ENCODE measurements at places on chromosomes 2 and 18.

- DNase-seq = no peak
Observed at GRCh38 chr2:152718909-152719645, 657 bp downstream of the ARL6IP6 start.

DNA sequence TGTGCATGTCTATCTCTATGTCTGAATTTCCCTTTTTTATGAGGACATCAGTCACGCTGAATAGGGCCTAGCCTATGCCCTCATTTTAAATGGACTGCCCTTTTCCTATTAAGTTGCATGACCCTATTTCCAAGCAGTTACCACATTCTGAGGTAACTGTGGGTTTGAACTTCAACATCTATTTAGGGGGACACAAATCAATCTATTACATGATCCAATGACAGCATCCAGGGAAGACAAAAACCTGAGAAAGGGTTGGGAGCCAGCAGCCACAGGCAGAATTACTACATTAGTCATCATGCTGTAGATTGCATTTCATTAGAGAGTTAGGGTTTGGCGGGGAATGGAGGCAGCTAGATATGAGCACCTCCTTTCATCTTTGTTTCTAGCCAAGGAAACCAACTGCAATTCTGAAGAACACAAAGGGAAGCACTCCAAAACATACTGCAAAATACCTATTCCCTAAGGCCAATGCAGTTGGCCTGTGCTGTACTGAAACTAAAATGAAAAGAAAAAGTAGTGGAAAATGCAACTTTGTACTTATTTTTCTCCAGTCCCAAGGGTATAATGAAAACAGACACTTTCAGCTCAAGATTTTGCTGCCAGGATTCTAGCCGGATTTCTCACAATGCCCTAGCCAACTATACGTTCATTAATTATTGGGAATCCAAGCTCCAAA is 40.4 kb upstream of the C1D start:
- DNase-seq = no peak

DNA sequence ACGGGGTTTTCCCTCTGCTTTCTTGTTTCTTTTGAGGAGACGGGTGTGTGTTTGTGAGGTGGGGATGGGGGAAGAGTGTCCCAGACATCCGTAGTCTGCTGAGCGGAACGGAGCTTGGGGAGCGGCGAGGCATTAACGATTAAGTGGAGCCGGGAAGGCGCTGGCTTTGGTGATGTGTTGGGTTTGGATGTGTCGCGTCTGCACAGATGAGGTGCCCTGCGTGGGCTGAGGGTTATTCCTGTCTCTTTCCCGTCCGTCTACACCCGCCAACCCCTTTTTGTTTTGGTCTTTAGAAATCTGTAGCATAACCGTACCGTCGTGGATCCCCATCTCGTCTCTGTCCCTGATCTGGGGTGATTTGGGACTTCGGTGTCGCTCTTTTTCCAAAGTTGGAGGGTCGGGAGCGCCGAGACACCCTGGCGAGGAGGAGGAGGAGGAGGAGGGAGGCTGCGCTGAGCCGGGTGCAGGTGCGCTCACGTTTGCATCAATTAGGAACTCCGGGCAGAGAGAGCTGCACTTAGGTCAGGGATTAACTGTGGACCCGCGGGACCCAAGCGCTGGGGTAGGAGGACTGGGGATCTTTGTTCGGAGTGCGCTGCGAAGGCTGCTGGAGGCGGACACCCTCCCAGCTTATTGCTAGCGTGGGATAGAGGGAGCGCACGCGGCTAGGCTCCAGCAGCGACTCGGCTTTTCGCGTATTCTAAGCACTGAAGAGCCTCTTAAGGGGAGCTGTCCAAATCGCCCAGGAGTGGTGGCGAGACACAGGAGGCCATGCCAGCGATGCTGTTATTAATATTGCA is 720.3 kb downstream of the DPP10 start:
- no peak for DNase-seq

DNA sequence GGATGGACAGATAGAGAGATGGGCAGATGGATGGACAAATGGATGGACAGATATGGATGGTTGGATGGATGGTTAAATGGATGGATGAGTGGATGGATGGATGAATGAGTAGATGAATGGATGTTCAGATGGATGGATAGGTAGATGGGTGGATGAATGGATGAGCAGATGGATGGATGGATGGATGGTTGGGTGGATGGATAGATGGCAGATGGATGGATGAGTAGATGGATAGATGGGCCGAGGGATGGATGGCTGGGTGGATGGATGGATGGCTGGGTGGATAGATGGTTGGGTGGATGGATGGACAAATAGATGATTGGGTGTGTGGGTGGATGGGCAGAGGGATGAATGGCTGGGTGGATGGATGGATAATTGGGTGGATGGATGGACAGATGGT is 98.9 kb upstream of the OTOS start:
- DNase-seq = no peak

DNA sequence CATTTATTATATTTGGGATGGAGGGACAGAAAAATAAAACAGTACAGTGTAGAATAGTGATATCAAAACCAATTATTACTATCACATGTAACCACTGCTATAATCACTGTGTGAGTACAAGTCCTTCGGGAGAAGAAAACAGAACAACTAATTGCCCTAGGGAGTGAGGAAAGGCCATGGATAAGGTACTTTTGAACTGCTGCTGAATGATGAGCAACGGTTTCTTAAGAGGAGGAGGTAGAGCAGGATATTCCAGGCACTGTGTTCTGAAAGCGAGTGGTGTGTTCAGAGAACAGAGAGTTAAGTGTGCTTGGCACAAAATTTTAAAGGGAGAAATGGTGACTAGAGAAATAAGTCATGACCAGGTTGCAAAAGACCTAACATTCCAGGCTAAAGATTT is 134.2 kb downstream of the CALCRL start:
- DNase-seq = no peak

- peak; percentile 30 for DNase-seq
Observed at GRCh38 chr2:69741575-69742321, at the start of gene ANXA4. TSS of gene ANXA4 (plus strand) at chr2:69742134. CDS start at chr2:69781566, 39,432 bp downstream.

DNA sequence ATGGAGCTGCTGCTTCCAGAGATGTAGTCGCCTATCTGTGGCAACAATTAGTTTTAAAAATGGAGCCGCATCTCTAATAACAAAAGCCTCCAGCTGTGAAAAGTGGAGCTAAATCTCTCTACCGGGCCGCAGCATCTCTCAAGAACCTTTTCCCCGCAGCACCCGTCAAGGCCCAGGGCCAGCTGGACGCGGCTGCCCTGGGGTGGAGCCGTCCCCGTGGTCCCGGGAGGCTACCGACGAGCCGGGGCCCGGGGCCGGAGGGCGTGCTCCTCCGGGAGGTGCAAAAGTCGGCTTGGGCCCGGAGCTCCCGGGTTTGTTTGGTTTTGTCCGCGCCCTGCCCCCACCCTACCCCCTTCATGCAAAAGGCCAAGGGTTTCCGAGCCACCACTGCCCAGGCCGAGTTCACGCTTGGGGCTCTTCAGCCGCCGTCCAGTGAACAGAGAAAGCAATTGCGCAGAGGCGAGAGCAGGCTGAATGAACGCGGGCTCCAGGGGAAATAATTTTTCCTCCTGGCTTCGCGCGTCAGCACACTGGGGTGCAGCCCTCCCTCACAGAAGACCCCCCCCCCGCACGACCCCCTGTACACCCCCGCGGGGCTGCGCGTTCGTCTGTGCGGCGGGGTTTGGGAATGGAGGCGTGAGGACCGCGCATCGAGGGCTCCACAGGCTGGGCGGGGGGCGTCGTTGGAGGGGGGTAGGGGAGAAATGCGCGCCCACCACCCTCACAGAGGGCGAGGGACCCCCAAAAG is 557 bp upstream of the GREB1L start:
- DNase-seq = no peak

- DNase-seq = no peak
Observed at GRCh38 chr2:33375054-33375453, 101.4 kb upstream of the RASGRP3 start.

DNA sequence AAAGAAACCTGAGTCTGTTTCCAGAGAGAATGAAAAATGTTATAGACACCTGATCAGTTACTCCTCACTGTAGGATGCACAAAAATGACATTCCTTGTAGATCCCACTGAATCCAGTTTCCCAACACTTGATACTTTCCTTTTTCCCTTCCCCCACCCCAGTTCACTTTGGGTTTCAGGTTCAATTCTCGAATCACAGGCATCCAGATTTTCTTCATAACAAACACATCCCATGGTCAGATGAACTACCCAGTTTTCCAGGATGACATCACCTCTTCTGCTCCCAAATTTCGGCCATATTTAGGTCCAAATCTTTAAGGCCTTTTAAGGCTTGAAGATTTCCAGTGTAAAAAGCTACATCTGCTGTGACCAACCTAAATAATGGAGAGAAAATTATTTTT is 51.5 kb downstream of the UGP2 start:
- no peak for DNase-seq

- DNase-seq = no peak
Observed at GRCh38 chr2:202608142-202608852, 26.5 kb upstream of the FAM117B start.

- DNase-seq = no peak
Observed at GRCh38 chr18:58662118-58662517, 9.1 kb upstream of the MALT1 start.

DNA sequence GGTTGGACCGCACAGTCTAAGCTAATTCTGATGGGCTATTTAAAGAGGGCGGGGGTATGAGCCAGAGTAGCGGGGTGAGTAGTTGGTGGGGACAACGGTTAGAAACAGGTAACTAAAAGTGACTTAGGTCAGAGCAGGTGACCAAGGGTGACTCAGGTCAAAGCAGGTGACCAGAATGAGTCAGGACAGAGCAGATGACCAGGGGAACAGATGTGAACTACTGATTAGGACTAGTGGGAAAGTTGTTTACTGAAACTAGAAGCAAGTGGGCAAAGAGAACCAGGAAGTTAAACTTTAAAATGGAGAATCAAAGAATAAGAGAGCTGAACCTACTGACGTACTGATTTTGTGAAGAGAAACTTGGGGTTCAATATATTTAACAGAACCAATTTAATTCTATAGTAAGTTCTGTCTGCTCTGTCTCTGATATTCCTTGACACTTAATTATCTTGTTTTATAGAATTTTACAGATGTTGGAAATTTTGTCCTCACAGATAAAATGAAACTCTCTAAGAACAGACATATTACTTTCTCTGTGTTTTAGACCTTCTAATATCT is 7.8 kb upstream of the LRRTM1 start:
- DNase-seq = no peak

DNA sequence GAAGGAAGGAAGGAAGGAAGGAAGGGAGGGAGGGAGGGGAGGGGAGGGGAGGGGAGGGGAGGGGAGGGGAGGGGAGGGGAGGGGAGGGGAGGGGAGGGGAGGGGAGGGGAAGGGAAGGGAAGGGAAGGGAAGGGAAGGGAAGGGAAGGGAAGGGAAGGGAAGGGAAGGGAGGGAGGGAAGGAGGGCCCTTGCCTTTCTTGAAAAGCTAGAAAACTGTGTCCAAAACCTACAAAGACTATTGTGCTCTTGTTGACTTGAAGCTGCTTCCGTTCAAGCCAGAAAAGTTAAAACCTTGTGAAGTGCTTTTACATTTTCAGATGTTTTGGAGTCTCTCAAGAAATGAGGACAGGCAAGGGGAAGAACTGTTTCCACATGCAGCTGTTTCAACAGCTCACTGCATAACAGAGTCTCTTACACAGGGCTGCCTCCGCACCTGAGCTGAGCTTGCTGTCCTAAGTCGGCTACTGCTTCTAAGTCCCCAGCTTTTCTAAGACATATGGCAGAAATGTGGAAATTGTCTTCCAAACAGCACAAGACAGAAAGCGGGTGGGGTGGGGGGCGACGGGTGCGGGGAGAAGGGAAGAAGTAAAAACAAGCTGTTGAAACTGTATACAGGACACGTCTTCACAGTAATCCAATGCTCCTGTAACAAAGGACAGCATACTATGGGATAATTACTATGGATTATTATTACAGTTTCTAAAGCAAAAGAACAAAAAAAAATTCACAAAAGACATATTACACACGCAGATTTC is 46.1 kb downstream of the BCL11A start:
- no peak for DNase-seq

Measured in stimulated activated CD8-positive, alpha-beta memory T cell treated with anti-CD3 and anti-CD28 coated beads, Interleukin-4, amount 100 ng/mL, for 4 hours (primary cell).